ENCODE measurements at places on chromosomes 1 and 21.

DNA sequence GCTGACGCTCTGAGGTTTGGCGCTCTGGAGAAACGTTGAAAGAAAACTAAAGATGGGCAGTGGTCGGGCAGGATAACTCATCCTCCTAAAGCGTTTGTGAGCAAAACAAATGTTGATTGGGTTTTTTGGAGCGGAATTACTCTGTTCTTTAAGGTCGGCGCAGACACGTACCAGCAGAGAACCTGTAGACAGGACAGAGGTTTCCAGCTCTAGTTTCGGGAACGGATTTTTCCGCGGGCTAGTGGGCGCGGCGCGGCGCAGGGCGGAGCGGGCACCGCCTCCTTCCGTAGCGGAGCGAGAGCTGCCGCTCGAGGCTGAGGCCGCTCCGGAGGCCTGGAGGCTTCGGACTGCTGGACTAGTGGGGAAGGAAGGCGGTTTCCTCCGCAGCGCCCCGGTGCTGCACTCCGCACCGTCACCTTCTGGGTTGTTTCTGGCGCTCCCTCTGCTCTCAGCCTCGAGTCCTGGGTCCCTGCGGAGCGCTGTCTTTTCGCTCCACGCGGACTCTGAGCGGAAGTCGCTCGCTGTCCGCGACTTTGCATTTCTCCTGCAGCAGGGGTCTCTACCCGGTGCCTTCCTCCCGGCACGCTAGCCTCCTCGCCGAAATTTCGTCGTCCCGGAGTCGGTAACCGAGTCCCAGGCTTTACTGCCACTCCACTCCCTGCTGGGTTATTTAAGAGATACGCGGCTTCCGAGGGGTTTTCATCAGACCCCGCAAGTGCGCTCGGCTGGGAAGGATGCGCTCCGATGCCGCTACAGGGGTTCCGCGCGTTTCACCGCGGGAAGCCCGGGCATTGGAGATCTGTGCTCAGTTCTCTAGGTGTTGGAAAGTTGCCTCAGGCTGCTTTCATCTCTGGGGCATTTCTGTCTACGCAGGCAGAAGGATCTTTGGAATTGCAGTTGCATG lies 7.0 kb downstream of the FOXD2 start:
- no peak for DNase-seq

GRCh38 chr1:211735208-211736170 lies 60.1 kb upstream of the NEK2 start:
- DNase-seq, result peak; percentile 90

DNA sequence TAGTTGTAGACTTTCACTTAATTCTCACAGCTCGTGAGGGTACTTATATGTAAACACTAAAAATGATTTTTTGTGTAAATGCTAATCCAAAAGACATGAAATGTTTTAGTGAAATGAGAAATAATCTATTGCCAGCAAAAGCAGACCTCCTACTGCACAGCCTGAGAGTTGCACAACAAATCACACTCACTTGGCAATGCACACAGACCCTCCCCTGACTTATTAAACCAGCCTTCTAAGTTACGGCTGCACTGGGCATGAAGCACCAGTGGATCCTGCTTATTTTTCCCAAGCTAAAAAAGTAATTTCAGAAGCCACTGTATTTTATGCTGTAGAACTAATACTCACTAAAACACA lies 10.3 kb downstream of the ERRFI1 start:
- no peak for DNase-seq

GRCh38 chr21:20970691-20971090 lies 27.5 kb upstream of the NCAM2 start:
- DNase-seq, result no peak

DNA sequence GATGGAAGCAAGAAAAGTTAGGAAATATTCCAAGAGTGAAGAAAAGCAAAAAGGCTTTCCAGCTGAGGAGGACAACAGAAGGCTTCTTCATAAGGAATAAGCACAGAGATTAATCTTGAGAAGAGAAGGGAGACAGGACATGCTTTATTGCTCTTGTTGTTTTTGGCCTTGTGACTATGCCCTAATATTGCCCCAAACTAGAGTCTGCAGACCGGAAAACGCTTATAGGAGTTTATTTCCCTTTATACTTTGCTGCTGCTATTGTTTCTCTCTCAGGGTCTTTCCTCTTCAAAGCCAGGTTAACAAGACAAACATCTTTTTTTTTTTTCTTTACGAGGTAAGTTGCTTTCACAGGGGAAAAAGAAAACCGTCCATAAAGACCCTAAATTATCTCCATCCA lies 991.4 kb downstream of the ADGRL2 start:
- DNase-seq, result no peak

DNA sequence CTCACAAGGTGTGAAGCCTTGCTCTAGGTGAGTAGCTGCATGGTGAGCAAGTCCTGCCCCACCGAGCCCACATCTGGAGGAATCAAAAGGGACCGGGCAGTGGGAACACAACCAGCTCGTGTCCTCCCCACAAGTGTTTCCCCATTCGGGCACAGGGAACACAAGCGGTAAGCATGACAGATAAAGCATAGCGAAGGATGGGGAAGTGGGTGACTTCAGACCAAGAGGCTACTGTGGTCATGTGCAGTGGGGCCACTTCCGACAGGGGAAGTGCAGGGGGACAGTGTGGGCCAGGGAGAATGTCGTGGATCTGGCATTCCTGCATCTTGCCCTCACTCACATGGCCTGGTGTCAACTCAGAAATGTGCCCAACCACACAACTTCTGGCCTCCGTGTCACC lies 306.2 kb downstream of the FAM72C start:
- no peak for DNase-seq

- DNase-seq, result peak; percentile 87
Observed at GRCh38 chr1:20921285-20921684, 134.2 kb upstream of the HP1BP3 start.

- DNase-seq, result no peak
Observed at GRCh38 chr1:228849011-228849541, 113.8 kb downstream of the RHOU start.

- DNase-seq, result no peak
Observed at GRCh38 chr1:178916448-178917174, 45.7 kb upstream of the ANGPTL1 start.

DNA sequence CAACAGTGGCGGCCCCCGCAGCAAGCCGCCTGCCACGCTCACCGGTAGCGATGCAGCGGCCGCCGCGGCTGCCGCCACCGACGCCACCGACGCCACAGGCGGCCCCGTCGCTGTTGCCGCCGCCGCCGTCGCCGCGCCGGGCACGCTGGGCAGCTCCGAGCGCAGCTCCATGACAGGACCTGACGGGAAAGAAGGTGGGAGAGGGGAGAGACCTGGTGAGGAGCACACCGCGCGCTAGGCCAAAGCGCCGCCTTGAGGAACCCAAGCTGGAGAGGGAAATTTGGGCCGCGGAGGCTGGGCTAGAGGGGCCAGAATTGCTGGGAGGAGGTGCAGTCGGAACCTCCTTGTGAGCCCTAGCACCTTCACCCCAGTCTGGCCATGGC lies 1.9 kb downstream of the DMRTA2 start:
- no peak for DNase-seq

DNA sequence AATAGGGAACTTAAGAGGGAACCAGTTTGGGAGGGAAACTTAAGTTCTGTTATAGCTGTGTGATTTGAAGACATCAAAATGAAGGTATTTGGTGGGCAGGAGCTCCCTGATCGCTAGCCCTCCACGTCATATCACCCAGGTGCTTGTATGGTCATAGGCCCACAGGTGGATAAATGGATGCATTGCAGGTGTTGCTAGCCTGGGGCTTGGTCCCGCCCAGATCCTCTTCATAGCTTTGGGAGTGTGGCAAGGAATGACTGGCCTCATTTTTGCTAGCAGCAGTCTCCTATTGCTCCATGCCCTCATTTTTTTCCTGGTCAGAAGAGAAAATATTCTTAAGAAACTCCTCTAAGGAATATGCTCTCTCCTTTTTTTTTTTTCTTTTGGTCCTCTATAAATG lies 11.3 kb downstream of the GNPAT start:
- no peak for DNase-seq

DNA sequence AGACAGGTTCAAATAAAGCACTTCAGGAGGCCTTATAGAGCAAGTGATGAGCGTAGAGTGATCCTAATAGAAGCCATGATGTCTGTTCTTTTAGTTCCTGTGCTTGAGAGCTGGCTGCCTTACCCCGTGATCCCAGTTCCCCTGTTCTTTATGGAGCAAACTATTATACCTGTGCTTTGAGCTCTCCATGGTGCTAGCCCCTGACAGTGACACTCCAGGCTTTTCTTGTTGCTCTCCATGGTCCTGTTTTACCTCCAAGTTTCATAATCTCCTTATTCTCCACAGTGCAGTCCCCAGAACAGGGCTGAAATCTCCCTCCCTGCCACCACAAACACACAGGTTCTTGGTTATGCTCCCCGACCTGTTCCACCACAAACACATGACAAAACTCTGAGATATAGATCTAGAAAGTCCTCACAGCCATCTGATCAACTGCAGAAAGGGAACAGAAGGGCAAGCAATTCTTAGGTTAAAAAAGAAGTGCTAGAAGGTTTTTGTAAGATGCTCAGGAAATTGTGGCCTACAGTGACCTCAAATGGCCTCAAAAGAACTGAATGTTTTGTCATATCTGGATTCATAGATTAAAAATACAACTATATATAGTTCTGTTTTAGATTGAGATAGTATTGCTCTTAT lies 6.0 kb downstream of the CADM3 start:
- DNase-seq, result peak; percentile 72

- peak; percentile 98 for DNase-seq
Observed at GRCh38 chr1:192489748-192490147, 85.8 kb upstream of the RGS1 start.

- DNase-seq, result no peak
Observed at GRCh38 chr1:27130798-27131197, 24.1 kb downstream of the SLC9A1 start.

DNA sequence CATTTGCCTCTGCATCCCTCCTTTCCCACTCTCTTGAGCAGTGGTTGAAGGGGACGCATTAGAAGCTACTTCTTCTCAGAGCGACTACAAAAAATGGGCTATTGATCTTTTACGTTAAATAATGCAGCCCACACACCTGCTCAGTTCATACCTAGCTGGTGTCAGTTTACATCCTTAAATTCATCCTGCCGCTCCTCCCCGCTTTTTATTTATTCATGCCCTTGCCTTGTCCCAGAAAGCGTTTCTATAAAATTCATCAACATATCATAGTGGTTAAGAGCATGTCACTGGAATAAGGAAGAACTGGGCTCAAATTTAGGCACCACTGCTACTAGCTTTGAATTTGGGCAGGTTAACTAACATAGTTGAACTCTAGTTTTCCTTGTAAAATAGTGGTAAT lies 66.0 kb upstream of the TINAGL1 start:
- DNase-seq, result no peak

GRCh38 chr1:224874775-224875174 lies 54.7 kb upstream of the DNAH14 start:
- DNase-seq, result no peak

DNA sequence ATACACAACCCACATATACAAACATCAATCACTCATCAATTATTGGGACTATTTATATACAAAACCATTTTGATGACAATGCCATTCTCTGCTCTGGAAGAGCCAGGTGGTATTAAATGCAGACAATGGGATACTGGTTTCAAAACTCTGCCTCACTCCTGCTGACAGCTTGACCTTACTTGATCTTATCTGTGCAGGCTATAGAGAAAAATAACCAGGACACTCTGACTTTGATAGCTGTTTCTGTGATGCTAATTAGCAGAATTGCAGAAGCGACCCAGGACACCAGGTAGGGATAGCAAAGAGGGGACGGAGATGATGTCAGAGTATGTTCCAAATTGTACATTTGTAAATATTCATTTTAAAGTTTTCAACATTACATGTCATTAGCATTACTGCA lies 89.5 kb downstream of the OLFM3 start:
- DNase-seq, result no peak

DNA sequence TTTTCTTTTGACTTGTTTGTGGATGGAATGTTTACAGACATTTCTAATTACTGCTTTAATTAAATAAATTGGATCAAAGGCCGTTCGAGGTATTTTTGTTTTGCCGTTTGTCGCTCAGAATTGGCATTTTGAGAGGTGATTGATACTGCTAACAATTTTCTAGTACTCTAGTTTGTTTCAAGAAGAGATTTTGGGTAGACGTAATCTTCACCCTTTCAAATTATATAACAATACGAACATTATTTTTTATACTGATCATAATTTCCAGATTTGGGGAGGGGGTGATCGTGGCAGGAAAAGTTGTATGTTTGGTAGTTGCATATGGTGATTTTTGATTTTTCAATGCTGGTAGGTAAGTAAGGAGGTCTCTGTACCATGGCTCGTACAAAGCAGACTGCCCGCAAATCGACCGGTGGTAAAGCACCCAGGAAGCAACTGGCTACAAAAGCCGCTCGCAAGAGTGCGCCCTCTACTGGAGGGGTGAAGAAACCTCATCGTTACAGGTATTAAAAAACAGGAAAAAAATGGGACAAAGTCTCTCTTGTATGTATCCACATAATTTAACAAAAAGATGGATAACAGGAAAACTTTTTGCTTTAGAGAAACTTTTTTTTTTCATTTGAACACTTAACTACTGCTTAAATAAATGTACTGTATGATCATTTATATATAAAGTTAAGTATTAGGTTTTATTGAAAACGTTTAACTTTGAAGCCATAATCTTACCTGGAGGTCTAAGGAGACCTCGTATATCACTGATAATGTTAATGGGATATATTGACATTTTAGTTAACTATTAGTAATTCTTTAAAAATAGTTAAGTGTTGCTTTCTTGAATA lies 1.7 kb downstream of the H3-3A start:
- DNase-seq, result no peak

DNA sequence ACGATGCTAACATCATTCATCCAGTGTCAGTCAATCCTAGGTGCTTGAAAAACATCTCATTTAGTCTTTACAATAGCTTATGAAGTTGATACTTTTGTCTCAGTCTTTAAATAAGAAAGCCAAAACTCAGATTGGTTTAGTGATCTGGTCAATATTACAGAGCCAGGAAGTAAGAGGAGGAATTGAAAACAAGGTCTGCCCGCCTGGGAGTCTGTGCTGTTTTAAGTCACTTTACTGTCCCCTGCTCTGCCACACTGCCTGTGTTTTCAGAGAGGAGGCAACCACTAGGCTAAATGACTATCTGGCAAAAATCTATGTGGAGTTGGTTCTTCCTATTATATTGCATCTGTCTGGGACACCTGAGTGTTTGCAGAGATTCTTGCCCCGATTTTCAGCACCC lies 62.3 kb downstream of the ST6GALNAC3 start:
- no peak for DNase-seq

- no peak for DNase-seq
Observed at GRCh38 chr1:205240569-205240968, 12.8 kb downstream of the TMCC2 start.

DNA sequence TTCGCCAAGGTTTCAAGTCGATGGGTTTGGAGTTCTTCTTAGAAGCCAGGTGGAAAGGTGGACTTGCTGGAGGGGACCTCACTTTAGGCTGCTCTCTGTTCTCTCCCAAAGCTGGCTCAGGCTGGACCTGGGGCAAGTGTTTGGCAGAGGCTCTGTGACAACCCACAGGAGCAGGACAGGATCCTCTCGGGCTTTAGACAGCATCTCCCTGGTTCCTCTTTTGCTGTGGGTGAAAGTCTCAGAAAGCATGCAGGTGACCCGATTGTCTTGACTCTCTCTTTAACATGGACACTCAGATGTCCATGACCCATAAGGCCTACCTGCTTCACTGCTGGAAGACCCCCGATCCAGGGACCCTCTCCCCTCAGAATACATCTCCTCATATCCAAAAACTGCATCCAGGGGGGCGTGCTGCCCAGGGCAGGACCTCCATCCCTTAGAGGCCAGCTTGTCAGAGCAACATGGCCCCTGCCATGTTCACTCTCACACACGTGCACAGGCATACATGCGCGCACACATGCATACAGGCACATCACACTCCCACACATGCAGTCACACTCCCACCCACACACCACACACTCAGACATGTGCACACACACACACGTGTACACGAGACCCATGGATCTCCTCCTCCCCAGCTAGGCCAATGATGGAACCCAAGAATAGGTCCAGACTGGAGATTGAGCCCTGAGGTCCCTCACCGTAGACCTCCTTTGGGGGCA lies 21.3 kb downstream of the MRPL37 start:
- DNase-seq, result no peak
